ENCODE measurements at places on chromosomes 6 and 20. TPM values are rescaled to one million over a fixed set of nuclear protein-coding genes. Genes with fewer than 3 reads are reported as not detected.

The TRERF1 gene
- 12.7 TPM for polyA plus RNA-seq

DNA sequence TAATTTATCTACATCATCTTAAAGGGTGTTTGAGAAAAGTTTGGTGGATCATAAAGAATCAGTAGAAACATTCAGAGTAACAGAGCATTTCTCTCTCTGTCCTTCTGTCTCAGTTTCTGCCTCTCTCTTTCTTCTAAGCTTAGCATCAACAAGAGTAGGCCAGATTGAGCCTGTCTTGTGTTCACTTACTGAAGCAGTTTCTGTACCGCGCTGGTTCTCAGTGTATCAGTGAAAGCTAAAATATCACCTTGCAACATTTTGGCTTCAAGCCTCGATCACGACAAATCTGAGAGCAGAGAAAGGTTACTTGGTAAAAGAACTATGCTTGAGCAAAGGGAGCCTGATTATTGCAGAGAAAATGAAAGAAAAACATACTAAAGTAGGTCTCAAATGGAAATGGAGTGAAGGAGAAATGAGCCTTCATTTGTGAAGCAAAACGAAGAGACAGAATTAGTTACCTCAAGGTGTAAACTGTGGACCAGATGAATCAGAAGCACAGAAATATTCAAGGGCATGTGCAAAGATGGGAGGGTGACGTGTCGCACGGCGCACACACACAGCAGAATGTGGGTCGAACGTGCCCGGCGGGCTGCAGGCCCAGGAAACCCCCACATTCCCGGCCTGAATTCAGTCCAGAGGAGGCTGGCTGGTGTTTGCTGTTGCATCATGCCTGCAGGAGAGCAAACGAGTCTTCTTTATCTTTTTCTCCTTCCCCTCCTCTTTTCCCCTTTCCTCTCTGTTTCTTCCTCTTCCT lies 509.3 kb downstream of the QKI start:
- DNase-seq, result no peak

GRCh38 chr6:154766288-154766687 lies 33.1 kb downstream of the SCAF8 start:
- DNase-seq, result no peak

GRCh38 chr20:32028647-32029372 lies 18.6 kb downstream of the CCM2L start:
- peak; percentile 32 for DNase-seq

- DNase-seq, result no peak
Observed at GRCh38 chr6:151692216-151692615, 115.3 kb upstream of the ESR1 start.

- DNase-seq, result no peak
Observed at GRCh38 chr6:132746048-132746447, 11.7 kb downstream of the VNN2 start.

DNA sequence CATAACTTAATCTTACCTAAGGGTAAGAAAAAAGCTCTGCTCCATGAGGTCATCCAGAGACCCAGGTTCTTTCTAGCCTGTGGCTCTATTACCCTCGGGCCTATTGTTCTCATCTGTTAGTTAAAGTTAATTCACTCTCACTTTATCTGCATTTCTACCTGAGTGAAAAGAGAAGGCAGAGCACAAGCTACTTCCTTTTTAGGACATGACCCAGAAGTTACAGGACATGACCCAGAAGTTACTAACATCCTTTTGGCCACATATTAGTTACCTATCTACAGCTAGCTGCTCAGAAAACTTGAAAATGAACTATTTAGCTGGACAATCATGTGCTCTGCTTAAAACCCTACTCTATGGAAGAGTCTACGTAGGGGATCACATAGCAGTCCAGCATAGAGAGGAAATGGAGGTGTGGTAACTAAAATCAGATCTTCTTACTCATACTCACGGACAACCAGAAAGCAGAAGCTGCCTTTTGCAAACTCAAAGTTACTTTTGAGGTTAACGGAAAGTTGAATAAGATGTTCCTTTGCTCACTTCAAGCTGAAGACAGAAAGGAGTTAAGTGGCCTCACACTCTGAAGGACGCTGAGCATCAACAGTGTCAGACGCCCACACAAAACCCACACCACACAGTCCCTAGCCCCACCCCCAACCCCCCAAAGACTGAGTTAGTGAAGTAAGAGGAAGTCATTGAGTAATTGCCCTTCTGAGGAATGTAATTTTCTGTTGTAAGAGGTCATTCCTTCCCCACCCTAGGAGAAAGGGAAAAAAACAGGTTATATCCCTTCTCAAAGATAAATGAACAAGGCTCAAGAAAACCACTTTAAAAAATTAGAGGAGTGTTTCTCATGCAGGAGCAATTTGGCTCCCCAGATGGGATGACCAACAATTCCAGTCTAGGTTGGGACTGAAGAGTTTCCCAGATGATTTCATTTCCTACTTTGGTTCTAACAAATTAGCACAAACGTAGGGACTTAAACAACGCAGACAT lies 45.9 kb upstream of the TAB2 start:
- DNase-seq, result no peak

The HLA-DRB5 gene
- polyA plus RNA-seq, result 15.3 TPM

GRCh38 chr20:32050851-32051556 lies 1.0 kb upstream of the HCK start:
- DNase-seq, result no peak

- DNase-seq, result no peak
Observed at GRCh38 chr20:34862724-34863123, 9.9 kb downstream of the GGT7 start.

The BPIFB4 gene
- polyA plus RNA-seq, result not detected

- DNase-seq, result no peak
Observed at GRCh38 chr6:106184629-106185028, 98.5 kb downstream of the PRDM1 start.

The RCAN2 gene
- polyA plus RNA-seq, result 26.8 TPM

GRCh38 chr6:168884646-168885086 lies 369.0 kb downstream of the THBS2 start:
- peak; percentile 73 for DNase-seq

The TNF gene
- 0.16 TPM for polyA plus RNA-seq

- no peak for DNase-seq
Observed at GRCh38 chr6:167703781-167704180, 122.9 kb upstream of the AFDN start.

- no peak for DNase-seq
Observed at GRCh38 chr6:134680021-134680420, 269.9 kb downstream of the ALDH8A1 start.

The SNX3 gene
- polyA plus RNA-seq, result 256 TPM

DNA sequence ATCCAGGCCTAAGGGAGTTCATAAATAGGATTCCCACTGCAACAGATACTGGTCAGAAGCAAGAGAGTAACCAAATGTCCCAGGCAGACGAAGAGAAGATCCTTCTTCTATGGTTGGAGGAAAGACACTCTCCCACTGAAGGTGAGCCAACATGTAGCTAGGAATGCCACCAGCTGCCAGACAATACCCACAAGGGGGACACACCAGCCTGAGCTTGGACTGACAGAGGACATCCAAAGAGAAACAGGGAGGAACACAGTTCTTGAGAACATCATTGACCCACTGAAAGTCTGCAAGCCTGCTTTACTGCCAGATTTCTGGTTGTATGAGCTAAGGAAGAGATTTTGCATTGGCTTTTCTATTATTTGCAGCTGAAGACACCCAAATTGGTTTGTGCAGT lies 80.1 kb downstream of the PXDC1 start:
- DNase-seq, result no peak

GRCh38 chr6:13425943-13426931 lies 61.2 kb downstream of the GFOD1 start:
- DNase-seq, result no peak

- DNase-seq, result no peak
Observed at GRCh38 chr6:48084201-48084600, 26.8 kb downstream of the PTCHD4 start.
